ENCODE measurements at places on chromosomes 3 and 15.

DNA sequence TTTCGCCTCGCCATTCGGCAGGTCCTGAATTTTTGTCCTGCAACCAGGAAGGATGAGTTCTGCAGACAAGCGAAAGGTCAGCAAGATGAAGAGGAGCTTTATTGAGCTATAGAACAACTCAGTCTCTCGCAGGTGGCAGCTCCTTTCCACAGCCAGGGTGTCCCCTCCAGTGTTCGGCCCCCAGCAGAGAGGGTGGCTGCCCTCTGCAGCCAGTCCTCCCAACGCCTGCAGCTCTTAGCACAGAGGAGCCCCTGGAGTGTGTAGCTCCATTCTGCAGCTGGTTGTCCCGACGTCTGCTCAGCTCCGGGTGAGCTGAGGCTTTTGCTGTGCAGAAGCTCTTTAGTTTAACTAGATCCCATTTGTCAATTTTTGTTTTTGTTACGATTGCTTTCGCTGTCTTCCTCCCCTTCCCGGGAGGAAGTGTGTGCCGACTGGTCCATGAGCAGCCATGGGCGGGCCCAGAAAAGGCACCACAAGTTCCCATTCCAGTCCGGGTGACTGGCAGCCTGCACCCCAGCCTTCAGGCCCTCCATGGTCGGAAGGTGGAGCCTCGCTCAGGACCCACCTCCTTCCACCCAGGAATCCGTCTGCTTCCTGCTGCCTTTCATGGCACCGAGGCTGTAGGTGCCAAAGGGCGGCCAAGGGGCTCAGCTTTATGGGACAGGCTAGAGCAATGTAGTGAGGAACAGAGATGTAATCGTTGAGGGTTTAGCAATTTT is 497.8 kb upstream of the CNTN4 start:
- no peak for DNase-seq

GRCh38 chr3:133197619-133198018 is 159.4 kb downstream of the TMEM108 start:
- no peak for DNase-seq

DNA sequence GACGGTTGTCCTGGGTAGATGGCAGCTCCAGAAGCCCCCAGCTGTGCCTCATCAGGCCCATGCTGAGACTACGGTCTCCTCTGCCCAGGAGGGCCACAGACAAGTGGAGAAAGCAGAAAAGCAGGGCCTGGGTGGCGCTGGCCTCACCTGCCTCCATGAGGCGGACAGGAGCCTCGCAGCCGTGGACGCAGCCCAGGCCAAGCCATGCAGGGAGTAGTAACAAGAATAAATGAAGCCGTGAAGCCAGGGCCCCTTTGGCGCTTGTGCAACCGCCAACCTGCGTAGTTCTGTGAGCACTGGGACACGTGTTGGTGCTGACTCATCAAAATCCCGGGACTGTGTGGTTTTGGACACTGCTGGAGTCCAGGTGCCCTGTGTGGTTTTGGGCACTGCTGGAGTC is 12.3 kb upstream of the MUC4 start:
- no peak for DNase-seq

GRCh38 chr3:111610612-111611054 is 15.5 kb upstream of the ZBED2 start:
- no peak for DNase-seq

GRCh38 chr15:33034588-33034987 is 159.9 kb downstream of the FMN1 start:
- DNase-seq = no peak

DNA sequence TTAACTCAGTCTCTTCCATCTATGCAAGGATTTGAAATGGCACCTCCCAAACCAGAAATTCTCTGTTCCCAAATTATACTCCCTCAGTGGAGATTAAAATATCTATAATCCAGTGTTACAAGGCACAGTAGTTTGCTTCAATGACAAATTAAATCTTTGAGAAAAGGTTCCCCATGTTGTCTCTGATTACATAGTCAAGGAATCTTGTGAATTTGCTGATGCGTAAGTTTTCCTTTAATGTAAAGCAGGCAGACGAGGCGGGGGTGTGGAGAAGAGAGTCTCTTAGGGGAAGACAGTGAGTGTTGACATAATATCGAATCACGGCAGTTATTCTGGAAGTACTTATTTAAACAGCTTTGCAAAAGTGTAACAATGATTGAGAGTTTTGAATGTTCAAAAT is 236.4 kb upstream of the RARB start:
- peak; percentile 21 for DNase-seq

DNA sequence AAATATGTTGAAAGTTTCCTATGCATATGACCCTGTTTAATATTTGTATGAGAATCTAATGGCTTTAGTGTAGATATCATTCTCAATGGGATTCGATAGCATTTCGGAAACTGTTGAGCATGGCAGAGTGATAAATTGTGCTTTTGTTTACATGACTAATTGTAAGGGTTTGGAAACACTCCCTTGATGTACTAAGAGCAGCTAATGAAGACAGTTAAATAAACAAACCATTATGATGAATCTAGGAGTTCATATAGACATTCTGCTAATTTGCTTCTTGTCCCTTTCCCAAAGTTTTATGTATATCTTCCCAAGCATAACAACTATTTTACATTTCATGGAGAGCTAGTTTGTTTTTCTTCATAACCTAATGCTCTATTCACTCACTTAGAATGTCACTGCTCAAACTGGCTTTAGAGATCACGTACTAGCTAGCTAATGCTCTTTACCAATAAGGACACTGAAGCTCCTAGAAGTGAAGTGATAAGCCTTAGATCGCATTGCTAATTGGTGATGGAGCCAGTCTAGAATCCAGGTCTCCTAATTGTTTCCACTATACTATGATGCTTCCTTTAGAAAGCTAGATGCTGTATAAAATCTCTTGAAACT is 140.8 kb downstream of the TP63 start:
- DNase-seq = no peak

DNA sequence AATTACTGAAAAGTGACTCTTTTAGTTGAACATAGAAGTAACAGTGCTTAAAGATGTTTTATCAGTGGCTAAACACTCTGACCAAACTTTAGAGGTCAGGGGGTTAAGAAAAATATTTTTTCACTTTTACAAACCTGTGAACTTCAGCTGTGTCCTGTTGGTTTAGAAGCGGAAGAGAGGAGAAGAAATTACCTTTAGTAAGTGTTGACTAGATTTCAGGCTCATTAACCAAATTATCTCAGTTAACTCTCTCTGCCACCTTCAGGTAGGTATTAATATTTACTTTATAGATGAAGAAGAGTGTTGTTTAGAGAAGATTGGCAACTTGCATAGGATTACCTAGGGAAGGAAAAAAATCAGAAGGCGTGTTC is 151.9 kb upstream of the CMC1 start:
- DNase-seq = no peak

- no peak for DNase-seq
These were observed 1.2 kb upstream of the LARS2 start for GRCh38 chr3:45387171-45387570.

DNA sequence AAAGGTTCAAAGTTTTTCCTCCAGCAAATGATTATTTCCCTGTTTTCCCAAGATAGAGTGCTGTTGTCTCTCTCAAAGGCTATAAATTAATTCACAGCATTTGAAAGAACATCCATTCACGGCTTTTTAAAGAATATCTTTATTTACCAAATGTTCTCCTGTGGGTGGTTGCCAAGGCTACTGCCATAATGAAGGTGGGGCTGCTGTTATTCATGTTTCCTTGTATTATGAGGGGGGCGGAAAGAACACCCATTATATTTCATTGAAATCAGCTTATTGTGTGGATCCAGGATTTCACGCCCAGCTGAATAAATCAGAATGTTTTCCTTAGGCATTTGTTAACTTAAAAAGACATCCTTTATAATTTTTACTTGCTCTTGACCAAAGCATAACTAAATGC is 10.1 kb downstream of the SRP14 start:
- DNase-seq = no peak

- no peak for DNase-seq
These were observed 379.2 kb downstream of the VPS13C start for GRCh38 chr15:61681038-61681418.

GRCh38 chr15:69929905-69930630 is 167.6 kb downstream of the TLE3 start:
- DNase-seq = no peak

GRCh38 chr3:78976200-78976599 is 791.6 kb downstream of the ROBO1 start:
- DNase-seq = no peak

DNA sequence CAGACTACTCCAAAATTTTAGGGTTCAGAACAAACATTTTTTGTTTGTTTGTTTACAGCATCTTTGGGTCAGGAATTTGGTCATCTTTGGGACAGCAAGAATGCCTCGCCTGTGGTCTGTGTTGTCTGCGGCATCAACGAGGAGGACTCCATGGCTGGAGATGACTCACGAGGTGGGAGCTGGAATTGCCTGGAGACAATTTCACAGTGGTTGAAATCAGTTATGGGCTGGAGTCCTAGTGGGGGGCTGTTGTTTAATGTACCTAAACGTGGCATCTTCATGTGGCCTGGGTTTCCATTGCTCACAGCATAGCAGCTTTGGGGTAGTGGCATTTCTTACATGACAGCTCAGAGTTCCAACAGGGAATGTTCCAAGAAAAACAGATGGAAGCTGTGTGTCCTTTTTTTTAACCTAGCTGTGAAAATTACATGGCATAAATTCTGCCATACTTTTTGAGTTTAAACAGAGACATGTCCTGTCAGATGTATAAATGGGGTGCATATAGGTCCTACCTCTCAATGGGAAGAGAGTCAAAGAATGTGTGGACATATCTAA is 507.3 kb upstream of the CBLB start:
- no peak for DNase-seq

DNA sequence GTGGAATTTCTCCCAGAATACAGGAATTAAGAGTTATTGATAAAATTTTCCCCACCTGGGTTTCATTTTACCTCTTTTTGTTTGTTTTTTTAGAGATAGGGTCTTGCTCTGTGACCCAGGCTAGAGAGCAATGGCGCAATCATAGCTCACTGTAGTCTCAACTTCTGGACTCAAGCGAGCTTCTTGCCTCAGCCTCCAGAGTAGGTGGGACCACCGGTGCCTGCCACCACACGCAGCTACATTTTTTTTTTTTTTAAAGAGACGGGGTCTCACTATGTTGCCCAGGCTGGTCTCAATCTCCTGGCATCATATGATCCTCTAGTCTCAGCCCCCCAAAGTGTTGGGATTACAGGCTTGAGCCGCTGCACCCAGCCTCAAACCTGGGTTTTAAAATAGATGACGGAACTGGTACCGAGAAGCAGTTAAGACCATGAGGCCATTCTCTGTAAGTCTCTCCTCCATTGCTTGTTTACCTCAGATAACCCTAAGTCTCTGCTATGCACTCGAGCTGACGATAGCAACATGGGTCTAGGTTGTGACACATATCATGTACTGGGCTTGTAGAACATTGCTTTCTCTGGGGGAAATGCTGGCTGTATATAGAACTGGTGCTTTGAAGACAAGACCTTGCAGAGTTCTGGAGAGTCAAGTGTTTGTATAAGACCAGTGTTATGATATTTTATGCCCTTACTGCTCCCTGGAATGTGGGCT is 16.4 kb downstream of the ETV5 start:
- no peak for DNase-seq

- no peak for DNase-seq
These were observed 27.7 kb downstream of the HES1 start for GRCh38 chr3:194163697-194164096.

- no peak for DNase-seq
These were observed 114.8 kb downstream of the PEX5L start for GRCh38 chr3:179921951-179922350.

GRCh38 chr3:103002425-103003176 is 567.8 kb downstream of the ZPLD1 start:
- no peak for DNase-seq

GRCh38 chr15:45384700-45385099 is 6.4 kb upstream of the GATM start:
- no peak for DNase-seq

DNA sequence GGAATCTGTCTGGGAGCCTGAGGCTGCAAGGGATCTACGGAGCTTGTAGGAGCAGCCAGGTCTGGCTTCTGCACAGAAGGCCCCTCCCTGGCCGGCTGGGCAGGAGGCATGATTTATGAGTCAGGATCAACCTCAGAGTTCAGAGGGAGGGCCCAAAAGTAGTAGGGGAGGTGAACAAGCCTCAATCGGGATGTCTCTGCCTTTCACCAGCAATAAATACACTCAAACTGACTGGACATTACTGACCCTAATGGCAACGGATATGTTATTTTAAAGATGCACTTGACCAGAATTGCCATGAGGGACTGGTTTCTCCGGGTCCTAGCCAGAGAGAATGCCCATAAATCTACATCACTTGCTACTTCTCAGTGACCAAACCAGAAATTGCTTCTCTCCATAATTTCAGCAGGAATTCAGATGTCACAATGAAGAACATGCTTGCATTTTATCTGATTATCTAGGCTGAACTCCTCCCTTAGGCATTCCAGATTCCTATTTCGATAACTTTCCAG is 109.6 kb upstream of the LMOD3 start:
- no peak for DNase-seq

- no peak for DNase-seq
These were observed 179.8 kb upstream of the TLE3 start for GRCh38 chr15:70277556-70277955.

GRCh38 chr3:173865900-173866498 is 468.5 kb downstream of the NLGN1 start:
- DNase-seq = no peak
